ENCODE measurements at places on chromosomes 6 and 20.

DNA sequence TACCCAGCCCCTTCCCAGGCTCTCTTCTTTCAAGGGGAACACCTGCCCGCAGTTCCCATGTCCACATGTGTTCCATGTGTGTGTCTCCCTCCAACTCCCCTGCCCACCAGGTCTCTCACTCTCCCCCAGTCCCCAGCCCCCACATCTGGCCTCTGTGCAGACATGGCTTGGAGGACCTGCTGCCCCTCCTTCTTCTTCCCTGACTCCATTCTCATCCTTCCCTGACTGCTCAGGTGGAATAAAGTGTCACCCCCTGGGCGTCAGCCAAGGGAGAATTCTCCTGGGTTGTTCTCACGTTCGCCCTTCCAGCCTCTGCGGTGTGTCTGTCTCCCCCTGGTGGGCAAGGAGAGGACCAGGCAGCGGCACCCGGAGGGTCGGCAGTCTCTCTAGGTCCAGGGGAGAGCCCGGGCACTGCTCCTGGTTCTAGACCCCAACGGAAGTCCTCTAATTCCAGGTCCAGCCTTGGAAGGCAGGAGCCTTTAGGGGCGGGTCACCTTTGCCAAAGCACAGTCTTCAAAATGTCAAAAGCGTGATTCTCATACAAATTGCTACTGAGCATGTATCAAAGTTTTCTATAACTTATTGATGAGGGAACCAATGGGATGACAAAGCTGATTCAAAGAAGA, 50.5 kb downstream of the EBF4 start:
- peak; percentile 46 for DNase-seq

DNA sequence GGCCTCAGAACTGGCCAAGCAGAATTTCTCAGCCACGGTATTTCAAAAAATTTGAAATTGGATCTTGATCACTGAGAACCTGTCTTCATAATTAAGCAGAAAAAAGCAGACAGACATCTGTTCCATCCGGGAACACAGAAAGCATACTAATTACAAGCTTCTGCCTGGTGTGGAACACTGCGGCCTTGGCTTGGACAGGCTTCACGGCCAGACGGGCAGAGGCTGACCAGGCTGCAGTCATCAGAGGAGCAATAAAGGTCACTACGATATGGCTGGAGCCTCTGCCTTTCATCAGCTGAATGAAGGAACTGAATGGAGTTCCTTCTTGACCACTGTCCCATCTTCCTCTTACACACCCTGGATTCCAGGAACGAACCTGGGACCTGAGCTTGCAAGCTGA, 3.9 kb upstream of the NRSN1 start:
- no peak for DNase-seq

- DNase-seq = no peak
Measured at GRCh38 chr6:30997301-30997700, 13.0 kb upstream of the MUC22 start.

- DNase-seq = no peak
Measured at GRCh38 chr6:41306187-41306854, 19.8 kb upstream of the TREM1 start.

DNA sequence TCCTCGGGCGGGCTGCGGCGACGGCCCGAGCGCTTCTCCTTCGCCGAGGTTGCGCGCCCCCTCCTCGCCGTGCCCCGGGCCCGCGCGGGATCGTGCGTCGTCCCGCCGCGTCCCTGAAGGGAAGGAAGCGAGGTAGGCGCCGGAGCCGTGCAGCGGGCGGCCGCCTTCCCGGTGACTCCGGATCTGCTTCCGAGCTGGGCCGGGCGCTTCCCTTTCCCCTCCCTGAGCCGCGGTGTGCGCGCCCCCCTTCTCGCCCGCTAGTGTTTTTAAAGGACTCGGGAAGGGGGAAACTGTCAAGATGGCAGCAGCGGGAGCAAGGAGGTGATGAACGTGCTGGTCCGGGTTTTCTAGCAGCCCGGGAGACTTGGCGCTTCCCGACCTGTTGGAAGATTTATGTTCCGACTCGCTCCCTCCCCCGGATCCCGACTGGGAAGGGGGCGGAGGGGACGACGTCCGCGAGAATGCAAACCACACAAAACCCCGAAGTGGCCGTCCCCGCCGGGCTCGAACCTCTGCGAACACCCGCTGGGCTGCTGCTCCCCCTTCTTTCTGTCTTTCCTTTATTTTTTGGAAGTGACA, 744 bp upstream of the FOXO3 start:
- no peak for DNase-seq

Measured in stimulated activated CD8-positive, alpha-beta memory T cell treated with anti-CD3 and anti-CD28 coated beads, Interleukin-12 subunit alpha, Interleukin-12 subunit beta, amount 100 ng/mL, for 4 hours (primary cell).